RKO (cell line): ENCODE measurements at places on chromosomes 16 and 17.

GRCh38 chr17:46020023-46020761, 21.1 kb downstream of the STH start:
- DNase-seq, result no peak

DNA sequence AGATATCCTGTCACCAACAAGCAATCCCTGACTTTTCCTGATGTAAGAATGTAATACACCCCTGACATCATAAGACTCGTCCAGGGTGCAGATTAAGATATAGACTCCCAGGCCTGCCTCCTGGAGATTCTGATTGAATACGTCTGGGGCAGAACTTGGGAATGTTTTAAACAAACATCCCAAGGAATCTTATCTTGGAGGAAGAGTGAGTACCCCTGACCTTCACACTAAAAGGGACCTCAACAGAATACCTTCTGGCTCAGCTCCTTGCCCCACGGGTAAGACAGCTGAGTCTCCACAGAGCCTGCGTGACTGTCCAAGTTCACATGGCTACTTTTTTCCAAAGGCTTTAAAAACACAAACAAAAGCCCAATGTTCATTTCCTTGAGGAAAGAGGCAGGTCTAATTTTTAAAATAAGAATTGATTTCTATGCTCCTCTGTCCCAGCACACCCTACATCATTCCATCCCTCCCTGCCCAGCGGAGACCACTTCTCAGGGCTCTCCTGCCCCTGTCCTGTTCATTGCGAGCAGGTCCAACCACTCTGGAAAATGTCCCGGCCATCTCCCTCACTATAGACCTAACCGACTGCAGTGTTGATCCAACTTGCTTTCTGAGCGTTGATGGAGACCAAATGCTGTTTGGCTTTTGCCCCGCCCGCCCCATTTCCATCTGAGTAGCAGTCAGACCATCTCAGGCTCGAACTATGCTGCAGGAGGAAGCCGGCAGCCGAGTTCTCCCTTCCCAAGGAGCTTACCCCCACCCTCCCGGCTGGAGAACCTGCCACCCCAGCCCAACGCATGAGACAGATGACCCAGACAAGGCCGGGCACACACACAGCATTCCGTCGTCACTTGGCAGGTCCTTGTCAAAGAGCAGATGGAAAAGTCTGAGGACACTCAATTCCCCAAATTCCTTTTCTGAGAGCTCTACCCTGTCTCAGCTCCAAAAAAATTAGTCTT, 44.1 kb upstream of the MYH10 start:
- no peak for DNase-seq

DNA sequence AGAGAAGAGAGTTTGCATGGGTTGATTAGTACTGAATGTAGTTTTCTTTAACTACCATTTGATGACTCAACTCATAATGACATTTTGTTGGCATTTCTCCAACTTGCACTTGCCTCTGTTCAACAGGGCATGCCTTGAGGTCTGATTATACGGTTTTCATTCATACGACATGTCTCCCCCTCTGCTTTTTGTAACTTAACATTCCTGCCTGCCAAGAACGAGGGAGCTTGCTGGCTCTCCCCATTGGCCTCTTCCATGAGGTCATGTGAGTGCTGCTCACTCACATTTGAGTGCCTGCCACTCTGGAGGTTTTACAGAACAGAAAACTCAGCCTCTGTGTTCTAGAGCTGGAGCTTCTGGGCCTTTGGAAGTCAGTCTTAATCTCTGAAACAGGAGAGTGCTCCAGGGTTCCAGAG, 19.7 kb downstream of the MAP2K6 start:
- DNase-seq, result peak; percentile 23

DNA sequence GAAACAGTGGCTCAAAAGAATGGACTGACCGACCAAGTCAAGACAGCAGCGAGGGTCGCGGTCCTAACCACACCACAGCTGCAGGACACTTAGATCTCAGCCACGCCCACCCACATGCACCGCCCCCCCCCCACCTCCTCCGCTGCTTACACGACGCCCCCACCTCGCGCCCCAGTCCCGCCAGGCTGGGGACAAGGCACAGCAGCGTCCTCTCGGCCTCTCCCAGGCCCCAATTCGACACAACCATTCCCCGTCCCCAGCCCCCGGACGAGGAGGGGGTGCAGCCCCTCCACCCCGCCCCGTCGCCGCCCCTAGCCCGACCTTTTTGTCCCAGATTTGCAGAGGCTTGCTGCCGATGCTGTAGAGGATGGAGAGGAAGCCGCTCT, 477 bp downstream of the CFAP20 start:
- peak; percentile 53 for DNase-seq

GRCh38 chr16:70552675-70553074, 29.1 kb downstream of the SF3B3 start:
- DNase-seq, result no peak

DNA sequence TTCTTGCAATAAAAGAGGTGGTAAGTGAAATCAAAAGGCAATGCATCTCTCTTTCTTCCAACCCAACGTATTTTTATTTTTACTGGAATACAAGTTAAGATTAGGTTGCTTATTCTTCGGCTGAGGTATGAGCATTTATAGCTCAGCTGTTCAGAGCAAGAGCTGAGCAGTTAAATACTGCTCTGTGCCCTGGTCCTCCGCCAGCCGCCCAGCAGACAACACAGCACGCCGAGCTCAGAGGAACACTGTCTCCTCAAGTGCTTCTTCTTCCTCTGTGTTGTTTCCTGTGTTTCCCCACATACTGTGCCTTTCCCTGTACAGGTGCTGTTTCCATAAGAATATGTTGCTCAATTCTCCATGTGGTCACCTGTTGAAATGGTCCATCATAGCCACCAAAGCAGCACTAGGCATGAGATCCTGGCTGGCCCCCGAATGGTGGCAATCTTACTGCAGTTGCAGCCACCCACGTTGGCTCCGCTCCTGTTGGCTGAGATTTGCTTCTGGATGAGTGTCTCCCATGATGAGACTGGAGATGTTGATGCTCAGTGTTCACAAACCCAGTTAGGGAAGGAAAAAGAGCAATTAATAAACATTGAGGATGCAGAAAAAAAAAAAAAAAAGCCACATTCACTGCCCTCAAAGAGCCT, 515.3 kb downstream of the GRIN2A start:
- no peak for DNase-seq

DNA sequence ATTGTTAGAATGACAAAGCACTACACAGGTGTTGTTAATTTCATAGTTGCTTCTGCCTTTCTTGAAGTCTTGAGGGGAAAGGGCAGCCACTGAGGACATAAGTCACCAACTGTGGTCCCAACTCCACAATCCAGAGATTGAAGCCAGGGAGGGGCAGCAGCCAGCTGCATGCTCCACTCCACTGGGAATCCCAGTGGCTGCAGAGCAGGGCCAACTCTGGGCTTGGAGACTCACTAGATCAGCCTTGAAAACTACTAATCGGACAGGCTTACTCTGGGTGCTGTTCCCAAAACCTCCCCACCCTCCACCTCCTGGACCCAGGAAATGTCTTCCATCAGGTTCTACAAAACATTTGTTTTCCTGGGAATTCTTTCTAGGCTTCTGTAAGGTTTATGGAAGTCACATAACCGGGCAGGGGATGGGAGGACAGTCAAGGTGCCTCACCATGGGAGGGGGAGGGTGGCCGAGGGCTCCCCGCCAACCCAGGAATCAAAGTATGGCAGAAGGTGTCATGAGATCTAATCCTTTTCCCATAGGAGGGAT, 68.0 kb downstream of the MYH13 start:
- no peak for DNase-seq

GRCh38 chr17:39629494-39629880, 2.7 kb downstream of the PPP1R1B start:
- DNase-seq, result no peak

- no peak for DNase-seq
These were observed 81.8 kb downstream of the VAT1L start for GRCh38 chr16:77869997-77870813.

- no peak for DNase-seq
These were observed 107.6 kb upstream of the LHX1 start for GRCh38 chr17:36829676-36830075.

- DNase-seq, result peak; percentile 40
These were observed 8.1 kb downstream of the SMURF2 start for GRCh38 chr17:64653985-64654355.

GRCh38 chr16:79177018-79177417, 423.5 kb downstream of the MAF start:
- no peak for DNase-seq

- no peak for DNase-seq
These were observed 20.3 kb upstream of the GLIS2 start for GRCh38 chr16:4295581-4295980.

- DNase-seq, result no peak
These were observed 49.1 kb downstream of the ZNF778 start for GRCh38 chr16:89266521-89267134.

DNA sequence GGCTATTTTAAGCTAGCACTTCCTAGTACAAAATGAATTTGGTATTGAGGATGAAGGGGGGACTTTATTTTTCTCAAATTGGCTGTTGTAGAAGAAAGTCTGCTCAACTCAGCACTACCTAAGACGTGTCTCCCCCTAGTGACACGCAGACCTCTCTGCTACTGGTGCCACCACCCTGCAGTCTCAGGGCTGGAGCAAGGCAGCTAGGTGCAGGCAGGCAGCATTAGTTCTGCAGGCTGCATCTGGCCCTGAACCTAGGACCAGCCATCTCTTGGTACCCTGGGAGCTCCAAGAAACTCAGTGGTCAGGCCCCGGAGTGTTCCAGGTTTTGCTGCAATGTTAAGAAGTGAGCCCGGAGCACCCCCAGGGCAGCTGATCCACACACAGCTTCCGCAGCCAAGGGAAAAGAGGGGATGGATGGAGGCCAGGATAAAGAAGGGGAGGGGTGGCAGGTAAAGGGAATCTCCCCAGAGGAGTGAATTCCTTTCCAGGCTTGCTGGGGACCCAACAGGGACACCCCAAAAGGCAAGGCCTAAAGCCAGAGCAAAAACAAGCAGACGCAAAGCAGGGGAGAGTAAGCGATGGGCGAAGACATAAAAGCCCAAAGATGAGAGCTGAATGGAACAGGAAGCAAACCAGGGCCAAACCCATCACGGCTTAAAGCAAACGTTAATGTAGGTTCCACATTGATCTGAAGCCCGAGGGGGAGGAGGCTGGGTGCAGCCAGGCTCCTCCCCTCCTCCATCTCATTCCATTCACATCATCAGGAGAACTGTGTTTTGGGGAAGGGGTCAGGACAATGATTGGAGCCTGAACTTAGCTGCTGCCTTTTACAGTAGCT, 200.5 kb downstream of the ZFHX3 start:
- peak; percentile 30 for DNase-seq

GRCh38 chr16:30115238-30115637, 1.9 kb upstream of the GDPD3 start:
- no peak for DNase-seq

DNA sequence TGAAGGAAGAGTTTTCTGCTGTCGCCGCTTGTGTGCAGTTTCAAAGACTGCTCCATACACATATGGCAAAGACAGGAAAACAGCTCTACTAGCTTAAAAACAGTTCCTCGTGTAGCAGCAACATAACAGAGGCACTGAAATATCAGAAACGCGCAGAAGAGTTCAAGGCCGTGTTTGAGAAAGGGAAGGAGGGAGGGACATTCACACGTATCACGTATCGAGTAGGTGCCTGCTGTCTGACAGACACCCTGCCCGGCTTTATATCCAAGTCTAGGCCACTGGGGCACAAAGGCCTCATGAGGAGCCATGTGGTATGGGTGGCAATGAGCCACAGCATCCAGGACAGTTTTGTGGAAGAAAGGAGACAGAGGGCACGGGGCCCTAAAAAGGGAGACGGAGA, 50.3 kb downstream of the PLXDC1 start:
- no peak for DNase-seq

DNA sequence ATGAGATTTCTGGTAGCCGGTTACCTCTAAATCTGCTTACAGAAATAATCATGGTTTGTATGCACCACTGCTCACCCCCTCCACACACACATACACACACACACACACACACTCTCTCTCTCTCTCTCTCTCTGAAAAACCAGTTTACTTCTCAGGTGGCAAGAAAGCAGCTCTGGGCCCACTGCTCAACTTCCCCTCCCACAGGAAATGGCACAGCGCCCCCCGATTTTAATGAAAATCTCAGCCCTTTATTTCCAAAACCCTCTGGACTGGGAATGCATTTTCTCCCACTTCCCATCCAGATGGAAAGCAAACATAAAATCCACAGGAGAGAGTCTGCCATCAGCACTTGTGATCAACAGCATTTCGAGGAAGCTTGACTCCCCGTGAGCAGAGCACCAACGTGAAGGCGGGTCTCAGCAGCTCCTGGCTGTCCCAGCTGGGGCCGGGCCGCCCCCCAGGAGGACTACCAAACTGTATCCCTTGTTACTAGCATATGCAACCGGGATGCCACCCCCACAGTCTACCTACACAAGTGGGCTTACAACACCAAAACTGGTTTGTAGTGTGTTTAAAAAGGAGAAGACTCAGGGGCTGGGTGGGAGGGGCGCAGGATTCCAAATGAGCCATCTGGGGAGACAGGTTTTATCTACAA, 121.1 kb downstream of the SLC39A11 start:
- DNase-seq, result no peak

DNA sequence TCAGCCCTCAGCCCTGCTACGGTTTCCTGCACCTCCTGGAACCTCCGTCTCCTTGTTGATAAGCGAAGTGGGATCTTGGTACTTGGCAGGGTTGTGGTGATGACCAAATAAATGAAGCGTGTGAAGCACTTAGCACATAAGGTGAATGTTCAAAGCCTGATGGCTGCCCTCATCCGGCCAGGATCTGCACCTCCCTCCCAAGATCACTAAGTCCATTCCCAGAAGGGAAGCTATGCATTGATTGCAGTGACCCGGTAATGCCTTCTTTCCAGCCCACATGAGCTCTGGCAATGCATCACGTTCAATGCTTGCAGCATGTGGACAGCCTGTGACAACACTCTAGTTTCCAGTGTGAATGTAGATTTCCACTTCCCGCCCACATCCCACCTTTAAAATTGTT, 24.9 kb upstream of the RHOT1 start:
- no peak for DNase-seq

DNA sequence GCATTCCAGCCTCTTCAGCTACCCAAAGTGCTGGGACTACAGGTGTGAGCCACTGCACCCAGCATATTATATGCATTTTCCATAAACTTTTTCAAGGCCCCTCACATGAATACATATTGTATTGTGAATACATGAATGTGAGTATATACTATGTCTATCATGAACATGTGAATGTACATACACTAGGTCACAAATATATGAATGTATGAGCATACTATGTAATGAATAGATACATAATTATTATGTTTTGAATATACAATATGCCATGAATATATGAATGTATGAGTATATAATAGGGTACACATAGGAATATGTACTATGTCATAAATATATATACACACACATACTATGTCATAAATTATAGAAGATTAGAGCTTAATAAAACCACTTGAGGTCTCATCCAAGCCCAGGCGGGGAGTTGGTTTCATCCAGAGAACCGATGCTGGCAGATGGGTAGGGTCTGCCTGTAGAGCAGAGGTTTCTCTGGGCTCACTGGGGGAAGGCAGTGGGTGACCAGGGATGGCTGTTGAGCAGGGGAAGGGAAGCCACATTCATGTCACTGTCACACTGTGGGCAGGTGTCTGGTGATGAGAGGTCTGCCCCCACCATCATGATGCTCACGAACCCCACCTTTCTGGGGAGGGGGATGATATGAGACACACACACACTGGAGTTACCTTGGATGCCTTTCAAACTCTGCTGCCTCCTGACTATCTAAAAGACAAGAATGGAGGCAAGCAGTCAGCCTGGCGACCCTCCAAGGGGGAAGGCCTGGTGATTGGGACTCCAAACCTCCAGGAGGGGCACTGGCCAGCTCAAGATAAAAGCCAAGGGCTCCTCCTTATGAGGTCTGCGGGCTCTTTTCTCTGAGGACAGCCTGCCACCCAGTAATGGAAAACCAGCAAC, 7.3 kb downstream of the C16orf95 start:
- no peak for DNase-seq

- DNase-seq, result no peak
These were observed 18.1 kb downstream of the GSE1 start for GRCh38 chr16:85631230-85631629.

GRCh38 chr16:69927056-69927757, 23.9 kb upstream of the CLEC18A start:
- DNase-seq, result no peak
